ENCODE measurements at places on chromosomes 5 and 9.

- ATAC-seq: no peak
Measured at GRCh38 chr9:98565152-98566135, 143.3 kb downstream of the GABBR2 start.

GRCh38 chr9:87570000-87570908, 72.6 kb downstream of the DAPK1 start:
- no peak for ATAC-seq

- ATAC-seq: no peak
Measured at GRCh38 chr5:20105915-20106314, 117.9 kb upstream of the CDH18 start.

GRCh38 chr5:90510438-90510837, 18.9 kb downstream of the LYSMD3 start:
- ATAC-seq: no peak

- ATAC-seq: no peak
Measured at GRCh38 chr9:82491604-82492003, 503.0 kb downstream of the SPATA31D1 start.

DNA sequence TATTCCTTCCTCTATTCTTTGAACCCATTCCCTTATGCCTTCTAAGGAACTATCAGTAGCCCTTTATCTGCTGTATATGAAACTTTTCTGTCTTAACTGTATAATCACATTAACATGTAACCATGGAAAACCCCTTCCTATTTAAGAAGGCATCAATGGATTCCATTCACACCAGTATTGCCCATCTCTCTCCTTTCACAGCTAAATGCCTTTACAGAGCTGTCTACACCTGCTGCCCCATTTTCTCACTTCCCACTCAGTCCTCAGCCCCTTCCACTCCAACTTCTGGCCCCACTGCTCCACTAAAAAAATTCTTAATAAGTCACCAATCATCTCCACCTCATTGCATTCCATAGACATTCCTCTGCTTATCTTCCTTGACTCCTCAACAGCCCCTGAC, 50.8 kb downstream of the SEC61B start:
- ATAC-seq: no peak

DNA sequence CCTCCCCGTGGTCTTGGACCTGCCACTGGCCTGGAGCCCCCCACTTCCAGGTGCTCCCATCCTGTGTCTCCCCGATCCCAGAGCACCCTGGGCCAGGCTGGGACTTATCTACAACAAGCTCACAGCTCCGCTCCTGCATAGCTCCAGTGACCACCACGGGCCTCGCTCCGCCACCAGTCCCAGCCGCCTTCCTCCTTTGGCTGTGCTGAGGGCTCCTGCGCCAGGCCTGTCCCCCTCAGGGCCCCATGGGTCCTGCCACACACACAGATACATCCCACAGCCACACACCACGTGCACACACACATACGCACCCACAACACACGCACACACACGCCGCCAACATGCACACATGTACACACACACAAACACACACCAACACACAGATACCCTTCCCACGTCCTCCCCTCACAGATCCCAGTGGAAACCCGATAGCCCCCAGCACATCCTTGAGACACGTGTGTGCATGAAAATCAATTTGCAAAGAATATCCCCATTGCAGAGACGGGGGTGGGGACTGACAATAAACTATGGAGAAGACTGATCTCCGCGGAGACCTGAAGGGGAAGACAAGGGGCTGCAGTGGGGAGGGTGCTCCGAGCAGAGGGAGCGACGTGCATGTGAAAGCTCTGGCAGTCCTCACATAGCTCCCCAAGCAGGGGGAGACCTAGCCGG, 18.5 kb upstream of the LAMC3 start:
- ATAC-seq: no peak

DNA sequence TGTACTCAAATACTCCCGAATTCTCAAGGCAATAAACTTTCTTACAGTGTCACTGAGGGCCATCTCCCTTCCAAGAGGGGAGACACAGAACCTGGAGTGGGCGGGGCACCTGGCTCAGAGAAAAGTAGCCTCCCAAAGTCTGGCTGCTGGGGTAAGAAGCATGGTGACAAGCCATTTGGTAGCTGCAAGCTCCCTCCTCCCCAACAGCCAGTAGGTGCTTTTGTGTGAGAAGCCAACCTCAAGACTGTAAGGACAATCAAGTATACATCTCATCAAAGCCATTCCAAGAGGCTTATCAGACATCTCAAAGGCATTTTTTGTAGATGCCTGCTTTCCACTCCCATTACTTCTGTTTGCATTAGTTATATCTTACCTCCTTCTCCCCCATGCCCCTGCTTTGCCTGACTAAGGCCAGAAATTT, 1.4 kb downstream of the DAB2 start:
- ATAC-seq: no peak

DNA sequence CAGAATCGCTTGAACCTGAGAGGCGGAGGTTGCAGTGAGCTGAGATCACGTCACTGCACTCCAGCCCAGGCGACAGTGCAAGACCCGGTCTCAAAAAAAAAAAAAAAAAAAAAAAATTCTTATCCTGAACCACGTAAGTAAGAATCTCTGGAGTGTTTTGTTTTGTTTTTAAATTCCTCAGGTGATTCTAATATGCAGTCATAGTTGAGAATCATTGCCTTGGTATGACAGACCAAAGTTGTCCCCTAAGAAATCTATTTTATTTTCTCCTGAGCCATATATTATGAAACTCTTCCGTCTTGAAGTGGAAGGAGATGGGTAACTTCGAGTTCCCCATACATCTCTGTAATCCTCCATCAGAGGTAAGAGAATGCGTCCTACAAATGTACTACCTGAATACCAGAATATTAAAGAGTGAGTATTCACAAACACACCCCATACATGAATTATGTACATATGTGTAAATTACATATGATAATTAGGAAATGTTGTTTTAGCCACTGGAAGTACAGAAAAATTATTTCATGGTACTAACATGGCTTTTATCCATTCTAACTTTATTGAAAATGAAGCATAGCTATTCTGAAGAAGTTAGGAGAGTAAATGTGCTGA, 26.7 kb upstream of the SVEP1 start:
- ATAC-seq: no peak

DNA sequence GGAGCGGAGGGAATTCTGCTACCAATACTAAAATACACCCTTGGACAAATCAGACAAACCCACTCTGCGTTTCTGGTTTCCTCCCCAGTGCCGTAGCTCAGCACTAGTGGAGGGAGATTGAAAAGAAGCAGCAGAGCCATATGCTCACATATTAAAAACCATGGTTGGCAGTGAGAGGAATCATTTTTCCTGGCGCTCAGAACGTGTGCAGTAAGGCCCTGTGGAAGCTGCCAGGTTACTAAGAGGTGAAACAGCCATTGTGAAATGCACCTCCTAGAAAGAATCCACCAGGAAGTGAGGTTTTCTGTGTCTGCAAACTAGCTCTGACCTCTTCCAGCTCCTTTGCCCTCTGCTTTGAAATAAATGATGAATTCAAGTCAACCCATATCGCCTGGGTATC, 177.2 kb downstream of the ERCC6L2 start:
- no peak for ATAC-seq

- ATAC-seq: no peak
Measured at GRCh38 chr5:148408092-148408491, 24.3 kb downstream of the FBXO38 start.

- peak; percentile 76 for ATAC-seq
Measured at GRCh38 chr5:123754908-123755307, 242.9 kb downstream of the CSNK1G3 start.

DNA sequence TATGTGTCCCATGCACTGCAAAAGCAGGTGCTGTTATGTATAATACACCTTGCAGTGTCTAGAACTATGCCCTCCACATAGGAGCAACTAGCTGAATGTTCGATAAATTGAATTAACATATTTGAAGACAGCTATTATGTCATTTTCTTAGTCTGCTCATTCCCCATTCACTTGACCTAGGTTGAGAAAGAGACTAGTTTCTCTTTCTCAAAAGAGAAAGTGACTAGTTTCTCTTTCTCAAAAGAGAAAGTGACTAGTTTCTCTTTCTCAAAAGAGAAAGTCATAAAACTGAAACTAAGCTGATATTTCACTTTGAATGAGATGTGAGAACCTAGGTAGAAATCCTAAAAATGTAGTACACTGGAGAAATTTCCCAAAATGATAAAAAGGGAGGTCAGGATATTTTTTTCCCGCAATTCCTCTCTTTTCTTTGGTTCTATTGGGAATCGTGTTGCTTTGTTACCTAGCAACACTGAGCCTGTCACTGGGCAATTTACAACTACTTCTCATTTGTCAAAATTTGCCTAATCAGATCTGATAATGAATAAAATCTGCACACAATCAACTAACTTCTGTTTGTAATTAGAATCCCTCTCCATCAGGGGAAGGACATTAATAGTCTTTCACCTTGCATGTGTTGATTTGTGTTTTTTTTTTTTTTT, 132.0 kb upstream of the GRIA1 start:
- no peak for ATAC-seq

- no peak for ATAC-seq
Measured at GRCh38 chr5:57207007-57207653, 33.3 kb downstream of the GPBP1 start.

GRCh38 chr9:128912270-128912853, 8.4 kb upstream of the PHYHD1 start:
- ATAC-seq: peak; percentile 58

DNA sequence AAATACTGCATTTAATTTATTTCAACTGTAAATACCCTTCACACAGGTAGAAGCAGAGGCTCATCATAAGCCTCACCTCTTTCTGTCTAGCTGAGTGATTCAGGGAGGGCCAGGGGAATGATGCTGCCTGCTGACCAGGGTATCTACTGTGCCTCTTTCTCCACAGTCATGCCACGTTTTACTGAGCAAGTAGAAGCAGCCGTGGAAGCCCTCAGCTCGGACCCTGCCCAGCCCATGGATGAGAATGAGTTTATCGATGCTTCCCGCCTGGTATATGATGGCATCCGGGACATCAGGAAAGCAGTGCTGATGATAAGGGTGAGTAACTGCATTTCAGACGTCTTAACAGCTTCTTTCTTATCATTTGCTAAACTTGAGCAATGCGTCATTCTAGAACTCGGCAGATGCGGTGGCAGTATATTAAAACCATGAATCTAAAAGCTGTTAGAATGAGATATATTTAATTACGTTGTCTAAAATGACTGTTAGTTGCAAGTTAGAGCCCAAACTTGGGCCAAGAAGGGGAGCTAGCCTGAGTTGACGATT, 50.0 kb upstream of the LRRTM2 start:
- ATAC-seq: no peak

GRCh38 chr9:137744632-137745183, 125.9 kb downstream of the EHMT1 start:
- no peak for ATAC-seq

- ATAC-seq: no peak
Measured at GRCh38 chr5:97266076-97266475, 83.0 kb upstream of the RIOK2 start.

DNA sequence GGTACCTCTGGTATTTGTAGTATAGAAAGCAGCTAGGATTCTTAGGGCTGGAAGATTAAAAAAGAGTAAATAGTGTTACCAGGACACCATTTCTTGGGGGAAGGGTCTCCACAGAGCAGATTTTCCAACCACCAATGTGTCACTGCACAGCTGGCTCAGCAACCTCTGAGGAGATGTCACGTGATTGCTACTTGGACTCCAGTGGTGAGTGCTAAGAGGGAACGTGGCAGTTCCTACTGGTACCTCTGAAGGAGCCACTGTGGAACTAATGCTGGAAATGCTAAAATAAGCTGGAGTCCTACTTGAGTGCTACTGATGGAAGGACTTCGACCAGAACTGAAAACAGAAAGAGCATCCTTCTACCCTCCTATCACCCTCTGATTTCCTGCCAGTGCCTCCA, 36.1 kb upstream of the SPDL1 start:
- no peak for ATAC-seq

DNA sequence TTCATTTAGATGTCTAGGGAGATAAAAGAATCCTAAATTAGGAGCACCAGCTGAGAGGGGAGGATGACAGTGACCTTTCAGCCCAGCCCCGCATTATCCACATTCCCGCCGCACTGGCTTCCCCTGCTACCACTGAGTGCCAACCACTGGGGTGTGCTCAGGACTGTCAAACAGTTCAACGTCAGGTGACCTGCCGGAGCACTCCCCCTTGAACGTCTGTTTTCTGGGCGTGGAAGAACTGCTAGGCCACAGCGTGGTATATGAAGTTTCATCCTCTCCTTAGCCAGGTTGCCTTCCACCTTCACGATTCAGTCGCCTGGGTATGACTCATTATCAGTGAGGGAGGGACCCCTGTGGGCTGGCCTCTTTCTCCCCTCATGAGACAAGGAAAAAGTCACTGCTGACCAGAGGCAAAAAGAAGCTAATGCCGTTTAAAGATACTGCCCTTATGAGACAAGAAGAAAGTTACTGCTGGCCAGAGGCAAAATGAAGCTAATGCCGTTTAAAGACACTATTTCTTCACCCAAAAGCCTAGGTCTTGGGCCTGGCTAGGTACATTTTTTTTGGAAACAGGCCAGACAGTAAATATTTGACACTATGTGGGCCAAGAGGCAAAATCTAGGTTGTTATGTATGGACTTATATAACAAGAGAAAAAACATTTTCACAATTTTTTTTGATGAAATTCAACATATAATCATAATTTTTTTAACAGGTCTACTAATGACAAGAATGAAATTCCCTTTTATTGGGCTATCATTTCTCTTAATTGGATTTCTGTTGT, 4.6 kb downstream of the NMRK1 start:
- ATAC-seq: no peak

DNA sequence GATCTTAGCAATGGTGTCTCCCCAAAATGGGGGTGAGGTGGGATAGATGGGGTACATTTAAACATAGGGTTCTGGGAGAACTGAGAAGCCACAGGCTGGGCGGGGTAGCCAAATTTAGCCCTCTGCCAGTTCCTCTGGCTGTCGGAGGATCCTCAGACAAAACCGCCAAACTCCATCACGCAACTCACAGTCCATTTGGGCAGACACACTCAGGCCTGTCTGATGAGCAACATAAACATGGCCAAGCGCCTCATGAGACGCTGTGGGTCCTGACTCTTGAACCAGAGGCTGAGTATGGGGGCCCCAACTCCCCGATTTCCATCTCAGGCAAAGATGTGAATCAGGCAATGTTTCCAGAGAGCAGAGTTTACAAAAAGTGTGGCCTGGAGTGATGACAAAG, 162.3 kb downstream of the FGF18 start:
- ATAC-seq: no peak

GRCh38 chr9:32884482-32884881, 101.1 kb downstream of the TMEM215 start:
- ATAC-seq: no peak

GRCh38 chr9:6870650-6871477, 113.1 kb downstream of the KDM4C start:
- no peak for ATAC-seq

All from SK-N-SH treated with all-trans-retinoic acid at 6 μM for 48 hours (cell line).